ENCODE measurements at places on chromosomes 5 and 9.

DNA sequence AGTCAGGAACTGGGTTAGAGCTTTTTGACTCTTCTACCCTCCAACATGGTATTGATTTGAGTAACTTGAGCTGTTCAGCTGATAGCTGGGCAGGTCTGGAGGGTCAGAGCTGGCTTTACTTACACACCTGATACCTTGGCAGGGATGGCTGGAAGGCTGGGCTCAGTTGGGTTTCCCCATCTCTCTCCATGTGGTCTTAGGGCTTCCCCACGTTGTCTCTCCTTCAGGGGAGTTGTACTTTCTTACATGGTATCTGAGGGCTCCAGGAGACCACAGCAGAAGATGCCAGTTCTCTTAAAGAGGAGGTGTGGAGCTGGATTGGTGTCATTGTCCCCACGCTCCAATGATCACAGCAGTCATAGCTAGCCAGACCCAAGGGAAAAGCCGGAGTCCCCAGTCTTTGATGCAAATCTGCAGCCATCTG is 25.6 kb downstream of the ISOC1 start:
- no peak for DNase-seq

DNA sequence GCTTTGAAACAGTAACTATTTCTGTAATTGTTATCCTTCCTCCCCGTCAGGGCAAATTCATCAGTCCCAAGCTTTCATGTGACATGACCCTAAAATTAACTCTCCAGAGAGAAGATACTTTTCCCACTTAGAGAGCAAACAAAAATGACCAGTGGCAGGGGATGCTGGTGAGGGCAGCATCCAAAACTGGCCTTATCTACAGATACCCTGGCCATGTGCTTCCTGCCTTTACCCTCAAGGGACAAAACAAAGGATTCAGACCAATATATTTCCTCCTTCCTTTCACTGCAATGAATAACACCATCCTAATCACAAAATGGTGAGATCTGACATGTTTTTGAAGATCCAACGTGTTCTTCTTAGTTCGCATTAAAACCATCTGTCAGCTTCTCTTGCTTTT is 267.2 kb downstream of the MAN2A1 start:
- no peak for DNase-seq

DNA sequence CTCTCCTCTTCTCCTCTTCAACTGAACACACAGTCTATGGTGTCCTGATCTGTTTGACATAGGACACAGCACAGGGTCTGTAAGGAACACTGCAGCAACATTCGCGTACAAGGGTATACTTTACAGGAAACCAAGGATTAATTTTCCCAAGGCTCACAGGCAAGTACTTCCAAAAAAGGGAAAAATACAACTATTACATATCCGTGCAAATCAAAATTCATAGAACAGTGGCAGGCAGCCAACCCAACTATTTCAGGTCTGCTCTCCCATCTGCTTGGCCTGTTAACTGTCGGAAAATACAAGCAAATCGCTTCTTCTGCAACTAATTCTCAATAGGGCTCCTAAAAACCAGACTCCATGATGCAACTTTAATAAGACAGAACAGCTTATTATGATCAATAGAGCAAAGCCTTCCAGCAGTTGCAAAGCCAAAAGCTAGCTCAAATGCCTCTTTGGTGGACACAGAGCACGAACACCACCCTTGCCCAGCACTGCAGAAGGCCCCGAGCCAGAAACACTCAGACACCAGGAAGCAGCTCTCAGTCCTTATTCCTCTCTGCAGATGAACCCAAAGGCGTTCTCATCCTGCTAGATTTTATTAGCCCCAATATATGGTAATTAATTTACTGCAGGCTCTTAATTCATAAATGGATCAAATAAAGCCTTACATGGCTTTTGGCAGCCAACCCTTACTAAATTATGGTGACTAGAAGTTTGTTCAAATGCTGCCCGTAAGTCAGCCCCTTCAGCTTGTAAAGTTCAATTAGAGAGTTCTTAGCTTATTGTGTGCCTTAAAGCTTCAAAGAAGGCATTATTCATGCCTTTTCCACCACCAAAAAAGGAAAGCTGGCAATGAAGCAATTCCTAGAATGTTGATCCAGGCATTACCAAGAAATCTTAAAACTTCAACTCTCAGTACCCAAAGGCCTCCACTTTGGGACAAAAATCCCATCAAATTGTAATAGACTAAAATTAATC is 68.8 kb downstream of the ZNF608 start:
- DNase-seq: no peak

- no peak for DNase-seq
These were observed 740 bp upstream of the TRMT10B start for GRCh38 chr9:37752642-37753488.

DNA sequence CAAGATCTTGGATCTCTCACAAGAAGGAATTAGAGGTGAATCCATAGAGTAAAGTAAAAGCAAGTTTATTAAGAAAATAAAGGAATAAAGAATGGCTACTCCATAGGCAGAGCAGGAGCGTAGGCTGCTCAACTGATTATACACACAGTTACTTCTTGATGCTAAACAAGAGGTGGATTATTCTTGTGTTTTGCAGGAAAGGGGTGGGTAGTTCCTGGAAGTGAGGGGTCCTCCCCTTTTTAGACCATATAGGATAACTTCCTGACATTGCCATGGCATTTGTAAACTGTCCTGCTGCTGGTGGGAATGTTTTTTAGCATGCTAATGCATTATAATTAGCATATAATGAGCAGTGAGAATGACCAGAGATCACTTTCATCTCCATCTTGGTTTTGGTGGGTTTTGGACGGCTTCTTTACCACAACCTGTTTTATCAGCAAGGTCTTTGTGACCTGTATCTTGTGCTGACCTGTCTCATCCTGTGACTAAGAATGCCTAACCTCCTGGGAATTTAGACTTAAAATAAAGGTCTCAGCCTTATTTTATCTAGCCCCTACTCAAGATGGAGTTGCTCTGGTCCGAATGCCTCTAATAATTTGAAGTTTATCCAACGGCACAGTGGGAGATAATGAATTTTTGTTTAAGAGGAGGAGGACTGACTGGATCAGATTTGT is 165.7 kb upstream of the DMRT1 start:
- no peak for DNase-seq

- DNase-seq: no peak
These were observed 151.9 kb upstream of the SMC2 start for GRCh38 chr9:103942200-103942599.

- DNase-seq: no peak
These were observed 110.0 kb downstream of the ENC1 start for GRCh38 chr5:74530326-74531050.

GRCh38 chr5:62603934-62604333 is 25.3 kb downstream of the LRRC70 start:
- no peak for DNase-seq

GRCh38 chr9:117000834-117001233 is 313.7 kb downstream of the TRIM32 start:
- DNase-seq: peak; percentile 59

GRCh38 chr5:167296661-167297060 is 994.8 kb upstream of the WWC1 start:
- no peak for DNase-seq

DNA sequence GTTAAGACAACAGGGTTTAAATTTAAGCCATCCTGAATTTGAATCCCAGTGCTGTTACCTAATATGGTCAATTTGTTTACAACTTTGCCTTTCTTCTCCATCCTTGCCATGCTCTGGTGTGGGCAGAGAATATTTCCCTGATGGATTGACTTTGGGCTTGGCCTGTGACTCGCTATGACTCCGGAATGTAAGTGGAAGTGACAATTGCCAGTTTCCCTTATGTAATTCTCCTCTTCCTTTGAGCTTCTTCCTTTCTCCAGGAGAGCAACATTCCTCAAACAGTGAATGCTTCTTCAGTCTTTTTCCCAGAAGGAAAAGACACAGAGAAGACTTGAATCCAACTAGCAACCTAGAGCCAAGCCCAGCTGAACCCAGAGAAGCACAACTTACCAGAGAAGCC is 159.1 kb downstream of the LURAP1L start:
- DNase-seq: no peak

DNA sequence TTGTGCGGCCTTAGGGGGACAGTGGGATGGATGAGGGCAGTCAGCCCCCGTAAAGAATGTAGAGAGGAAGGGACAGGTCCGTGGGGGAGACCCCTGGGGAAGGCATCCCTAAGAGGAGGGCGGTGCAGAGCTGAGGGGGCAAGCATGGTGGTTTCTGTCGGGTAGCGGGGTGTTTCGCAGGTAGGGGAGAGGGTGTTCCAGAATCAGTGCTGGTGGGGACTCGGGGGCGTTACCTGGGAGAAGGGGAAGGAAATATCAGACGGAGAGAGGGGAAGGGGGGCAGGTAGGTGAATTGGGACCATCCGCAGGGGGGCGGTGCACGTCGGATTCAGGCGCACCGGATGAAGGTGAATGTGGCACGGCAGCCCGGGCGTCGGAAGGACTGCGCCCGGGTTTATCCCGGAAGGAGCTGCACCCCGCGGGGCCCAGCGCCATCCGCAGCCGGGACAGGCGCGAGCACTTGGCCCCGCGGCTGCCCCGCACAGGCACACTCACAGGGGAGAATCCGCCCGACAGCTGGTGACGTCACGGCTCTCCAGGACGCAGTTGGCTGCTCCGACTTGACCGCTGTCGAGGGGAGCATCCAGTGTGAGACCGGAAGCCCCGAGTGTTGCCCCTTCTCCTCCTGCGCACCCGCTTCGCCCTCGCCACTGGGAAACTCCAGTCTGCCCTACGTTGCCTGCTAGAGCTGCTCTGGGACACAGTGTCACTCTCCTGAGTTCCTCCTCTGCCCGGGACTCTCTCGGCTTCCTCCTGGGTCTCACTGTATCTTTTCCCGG is 1.3 kb downstream of the CD72 start:
- DNase-seq: peak; percentile 27

DNA sequence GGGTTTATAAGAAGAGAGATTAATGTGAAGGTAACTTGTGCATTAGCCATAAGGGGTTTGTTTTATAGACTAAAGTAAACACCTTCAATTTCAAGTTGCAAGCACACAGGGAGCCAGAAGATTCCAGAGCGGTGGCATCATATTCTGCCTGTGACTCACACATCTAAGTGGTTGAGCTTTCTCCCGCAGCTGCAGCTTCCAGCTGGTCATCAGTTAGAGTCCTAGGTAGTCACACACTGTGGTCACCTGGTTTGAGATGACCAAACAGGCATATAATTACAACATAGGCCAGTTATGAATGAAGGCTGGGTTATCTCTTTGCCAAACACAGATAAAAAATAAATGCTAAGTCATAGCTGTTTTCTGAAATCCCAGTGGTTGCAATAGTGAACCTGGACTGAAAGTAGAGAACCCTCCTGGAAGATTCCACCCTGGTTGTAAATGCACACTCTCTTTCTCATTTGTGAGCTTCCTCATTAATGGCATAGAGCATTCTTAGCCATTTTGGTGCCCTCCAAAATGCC is 171.3 kb downstream of the GDNF start:
- DNase-seq: peak; percentile 38

- no peak for DNase-seq
These were observed 6.3 kb downstream of the EDIL3 start for GRCh38 chr5:84378420-84378819.

DNA sequence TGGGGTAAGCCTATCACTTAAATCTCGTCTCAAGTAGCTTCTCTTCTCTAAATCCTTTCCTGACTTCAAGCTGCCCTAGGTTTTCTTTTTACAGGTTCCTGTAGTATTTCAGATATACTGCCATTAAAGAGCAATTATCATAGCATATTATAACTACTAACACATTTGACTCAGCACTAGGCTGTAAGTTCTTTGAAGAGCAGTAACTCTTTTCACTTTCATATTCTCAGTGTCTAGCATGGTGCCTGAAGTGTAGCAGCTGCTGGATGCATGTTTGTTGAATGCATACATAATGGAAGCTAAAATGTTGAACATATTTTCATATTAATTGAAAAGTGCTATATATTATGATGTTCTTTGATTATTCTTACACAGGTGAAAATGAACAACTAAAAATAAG is 22.5 kb downstream of the CCDC152 start:
- DNase-seq: no peak

DNA sequence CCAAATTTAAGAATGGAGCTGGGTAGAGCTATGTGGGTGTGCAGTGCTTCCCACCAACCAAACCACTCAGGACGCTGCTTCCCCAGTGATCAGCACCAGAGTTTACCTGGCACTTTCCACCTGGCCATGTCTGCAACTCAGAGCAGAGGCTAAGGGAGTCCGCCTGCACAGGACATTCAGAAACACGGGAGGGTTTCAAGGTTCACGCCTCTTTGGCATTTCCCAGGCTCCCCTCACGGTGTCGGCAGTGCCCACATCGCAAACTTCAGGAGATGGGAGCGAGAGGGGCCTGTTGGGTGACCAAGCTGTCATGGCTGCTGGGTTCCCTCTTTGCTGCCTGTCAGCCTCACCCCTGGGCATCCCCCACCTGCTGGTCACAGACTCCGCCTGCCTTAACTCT is 161.5 kb downstream of the NXNL2 start:
- no peak for DNase-seq

- DNase-seq: no peak
These were observed 1105.1 kb upstream of the CDH9 start for GRCh38 chr5:28143519-28143918.

- no peak for DNase-seq
These were observed 313.1 kb upstream of the PIK3R1 start for GRCh38 chr5:67902497-67902830.

DNA sequence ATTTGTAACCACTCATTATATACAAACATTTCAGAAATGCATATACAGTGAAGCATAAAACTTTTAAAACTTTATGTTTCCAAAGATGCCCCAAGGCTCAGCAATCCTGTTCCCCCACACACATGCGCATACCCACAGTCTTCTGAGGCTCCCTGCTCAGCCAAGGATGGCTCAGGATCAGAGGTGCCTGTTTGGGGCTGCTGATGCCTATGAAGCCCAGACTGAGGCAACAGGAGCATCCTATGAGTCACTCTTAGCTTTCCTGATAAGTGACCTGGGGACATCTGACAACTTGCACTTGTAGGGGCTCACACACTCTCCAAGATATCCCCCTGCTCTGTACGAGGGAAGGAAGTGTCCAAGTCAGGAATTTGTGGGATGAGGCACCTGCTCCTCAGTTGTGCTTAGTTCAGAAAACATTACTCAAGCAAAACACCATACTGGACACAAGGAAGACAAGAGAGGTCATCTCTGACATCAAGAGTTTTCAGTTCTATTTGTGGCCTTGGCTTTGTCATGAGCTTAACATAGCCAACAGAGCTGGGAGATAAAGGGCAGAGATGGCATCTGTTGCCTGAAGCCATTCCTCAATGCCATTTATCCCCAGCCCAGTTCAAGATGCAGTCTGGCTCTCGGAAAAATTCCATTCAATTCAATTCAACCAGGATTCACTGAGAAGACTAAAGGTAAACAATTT is 62.3 kb downstream of the NIPSNAP3B start:
- no peak for DNase-seq

DNA sequence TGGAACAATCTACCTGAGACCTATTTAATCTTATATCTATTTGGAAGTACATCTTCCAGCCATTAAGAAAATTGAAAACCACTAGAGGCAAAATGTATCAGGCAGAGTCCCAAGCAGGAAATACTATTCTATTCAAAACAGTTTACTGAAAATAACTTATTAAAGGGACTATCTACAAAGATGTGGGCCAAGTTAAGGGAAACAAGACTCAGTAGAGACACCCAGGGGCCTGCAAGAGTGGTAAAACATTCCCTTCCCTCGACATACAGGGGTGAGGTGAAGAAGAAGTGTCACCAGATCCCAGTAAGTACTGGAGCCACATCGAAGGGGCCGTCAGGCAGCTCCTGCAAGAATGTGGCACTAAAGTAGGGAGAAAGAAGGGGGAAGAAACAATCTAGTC is 12.1 kb upstream of the NRG2 start:
- DNase-seq: no peak

All from COR-L47 (cell line).